Renal cortical epithelial cell (primary cell): ENCODE measurements at places on chromosomes 3 and 15. TPM values are rescaled to one million over a fixed set of nuclear protein-coding genes. Genes with fewer than 3 reads are reported as not detected.

The TEX9 gene
- 7.5 and 34.4 TPM in 2 replicates for total RNA-seq

The TRH gene
- not detected in 2 replicates for total RNA-seq

The KNG1 gene
- total RNA-seq = 0.99 TPM in 1 of 2 replicates, not detected in the other

The ACTR8 gene
- total RNA-seq = 46.4 and 47.2 TPM in 2 replicates

The FBXO40 gene
- total RNA-seq = not detected in 2 replicates

The SEC62 gene
- 28.8 and 106 TPM in 2 replicates for total RNA-seq

The PRKCD gene
- 4.0 and 14.1 TPM in 2 replicates for total RNA-seq
